Pancreas (tissue), 10 donors: ENCODE measurements at places on chromosomes 11 and 22. TPM values are rescaled to one million over a fixed set of nuclear protein-coding genes. Genes with fewer than 3 reads are reported as not detected.

Gene TAF6L
- 18.6 TPM for total RNA-seq

Gene IGLL1
- total RNA-seq, result not detected

Gene SLC17A6
- 1.3 TPM for total RNA-seq

Gene PSMC3
- total RNA-seq, result 52.7 TPM

Gene BRSK2
- total RNA-seq, result 44.2 TPM

Gene TRPM5
- total RNA-seq, result 0.88 TPM

Gene OR10A2
- not detected for total RNA-seq

Gene CNIH2
- total RNA-seq, result 2.6 TPM

Gene MMP27
- not detected for total RNA-seq

Gene OR8G1
- total RNA-seq, result not detected

Gene FGF3
- total RNA-seq, result not detected

Gene ART5
- 0.51 TPM for total RNA-seq

Gene NLRP14
- total RNA-seq, result 0.08 TPM

Gene PIWIL4
- total RNA-seq, result 4.6 TPM

Gene HBG2
- not detected for total RNA-seq

Gene XKR3
- total RNA-seq, result not detected

- no peak overlapping the region for H3K4me3 ChIP-seq
- H3K27ac ChIP-seq, result no peak overlapping the region
- no peaks in the 10 kb centered on the region for H3K4me1 ChIP-seq
- no peaks in the 10 kb centered on the region for H3K36me3 ChIP-seq
Measured at GRCh38 chr11:123518496-123519054, 88.5 kb downstream of the GRAMD1B start.

- no peak for DNase-seq
- peaks cover 20% of the 10 kb centered on the region for H3K36me3 ChIP-seq
- H3K27ac ChIP-seq, result no peak overlapping the region
- H3K4me3 ChIP-seq, result no peak overlapping the region
- H3K27me3 ChIP-seq, result no peaks in the 10 kb centered on the region
Measured at GRCh38 chr22:26463101-26463661, 20.4 kb downstream of the HPS4 start.

DNA sequence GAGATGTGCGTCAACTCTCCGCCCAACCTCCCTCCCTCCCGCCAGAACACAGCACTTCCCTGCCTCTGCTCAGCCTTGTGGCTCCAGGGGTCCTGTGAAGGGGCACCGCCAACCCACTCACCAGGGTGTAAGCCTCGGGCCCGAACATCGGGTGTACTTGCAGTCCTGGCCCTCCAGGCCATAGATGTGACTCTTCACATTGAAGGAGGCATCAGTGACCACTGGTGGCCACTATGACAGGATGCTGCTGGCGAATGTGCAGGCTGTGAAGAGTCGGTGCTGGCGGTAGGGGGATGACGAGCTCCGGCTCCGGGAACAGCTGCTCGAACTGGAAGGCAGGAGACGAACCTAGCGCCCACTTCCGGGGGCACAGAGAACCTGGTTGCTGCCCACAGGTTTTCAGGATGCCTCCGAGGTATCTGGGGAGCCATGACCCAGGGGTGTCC is 97.4 kb downstream of the MED15 start:
- no peak overlapping the region for H3K27ac ChIP-seq
- H3K4me1 ChIP-seq, result no peaks in the 10 kb centered on the region

GRCh38 chr22:24117942-24118341 is 63.3 kb upstream of the SUSD2 start:
- no peaks in the 10 kb centered on the region for H3K4me1 ChIP-seq
- no peak overlapping the region for H3K4me3 ChIP-seq
- H3K36me3 ChIP-seq, result no peaks in the 10 kb centered on the region
- no peaks in the 10 kb centered on the region for H3K27me3 ChIP-seq
- no peak overlapping the region for H3K27ac ChIP-seq

GRCh38 chr22:49765951-49766350 is 61.7 kb downstream of the BRD1 start:
- no peak overlapping the region for H3K27ac ChIP-seq
- H3K36me3 ChIP-seq, result no peaks in the 10 kb centered on the region
- no peaks in the 10 kb centered on the region for H3K27me3 ChIP-seq
- no peak overlapping the region for H3K4me3 ChIP-seq
- no peaks in the 10 kb centered on the region for H3K4me1 ChIP-seq

GRCh38 chr11:38226684-38227083 is 1628.6 kb upstream of the RAG2 start:
- DNase-seq, result no peak
- no peaks in the 10 kb centered on the region for H3K36me3 ChIP-seq
- no peaks in the 10 kb centered on the region for H3K27me3 ChIP-seq
- no peak overlapping the region for H3K4me3 ChIP-seq
- H3K4me1 ChIP-seq, result no peaks in the 10 kb centered on the region

- no peaks in the 10 kb centered on the region for H3K36me3 ChIP-seq
- H3K27ac ChIP-seq, result no peak overlapping the region
- peaks cover 12% of the 10 kb centered on the region for H3K27me3 ChIP-seq
- no peak for DNase-seq
Measured at GRCh38 chr22:43861529-43861928, 784 bp downstream of the SULT4A1 start.

GRCh38 chr11:10257478-10257877 is 36.5 kb downstream of the SBF2 start:
- H3K36me3 ChIP-seq, result no peaks in the 10 kb centered on the region
- no peak overlapping the region for H3K4me3 ChIP-seq
- H3K27me3 ChIP-seq, result no peaks in the 10 kb centered on the region
- no peak overlapping the region for H3K27ac ChIP-seq
- H3K4me1 ChIP-seq, result peaks cover 4% of the 10 kb centered on the region
- DNase-seq, result no peak

DNA sequence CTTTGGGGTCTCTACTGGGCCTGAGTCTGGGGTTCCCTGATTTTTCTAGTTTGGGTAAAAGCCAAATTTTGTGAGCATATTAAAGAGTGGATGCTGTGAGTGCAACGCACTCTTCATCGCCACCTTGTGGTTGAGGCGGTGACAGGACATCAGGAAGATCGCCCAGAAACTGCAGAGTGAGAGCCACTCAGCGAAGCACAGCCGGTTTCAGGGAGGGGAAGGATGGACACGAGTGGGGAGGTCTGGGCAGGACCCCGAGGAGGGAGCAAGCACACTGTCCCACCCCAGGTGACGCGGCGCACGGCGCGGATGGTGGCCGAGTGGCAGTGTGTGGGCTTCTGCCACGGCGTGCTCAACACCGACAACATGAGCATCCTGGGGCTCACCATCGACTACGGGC is 9.1 kb downstream of the SELENOO start:
- no peaks in the 10 kb centered on the region for H3K4me1 ChIP-seq
- no peak for DNase-seq
- no peaks in the 10 kb centered on the region for H3K27me3 ChIP-seq
- peaks cover 4% of the 10 kb centered on the region for H3K36me3 ChIP-seq
- no peak overlapping the region for H3K4me3 ChIP-seq

GRCh38 chr11:34540870-34541269 is 27.3 kb upstream of the ELF5 start:
- H3K27ac ChIP-seq, result no peak overlapping the region
- H3K4me3 ChIP-seq, result no peak overlapping the region
- no peaks in the 10 kb centered on the region for H3K27me3 ChIP-seq
- no peaks in the 10 kb centered on the region for H3K4me1 ChIP-seq
- no peaks in the 10 kb centered on the region for H3K36me3 ChIP-seq

DNA sequence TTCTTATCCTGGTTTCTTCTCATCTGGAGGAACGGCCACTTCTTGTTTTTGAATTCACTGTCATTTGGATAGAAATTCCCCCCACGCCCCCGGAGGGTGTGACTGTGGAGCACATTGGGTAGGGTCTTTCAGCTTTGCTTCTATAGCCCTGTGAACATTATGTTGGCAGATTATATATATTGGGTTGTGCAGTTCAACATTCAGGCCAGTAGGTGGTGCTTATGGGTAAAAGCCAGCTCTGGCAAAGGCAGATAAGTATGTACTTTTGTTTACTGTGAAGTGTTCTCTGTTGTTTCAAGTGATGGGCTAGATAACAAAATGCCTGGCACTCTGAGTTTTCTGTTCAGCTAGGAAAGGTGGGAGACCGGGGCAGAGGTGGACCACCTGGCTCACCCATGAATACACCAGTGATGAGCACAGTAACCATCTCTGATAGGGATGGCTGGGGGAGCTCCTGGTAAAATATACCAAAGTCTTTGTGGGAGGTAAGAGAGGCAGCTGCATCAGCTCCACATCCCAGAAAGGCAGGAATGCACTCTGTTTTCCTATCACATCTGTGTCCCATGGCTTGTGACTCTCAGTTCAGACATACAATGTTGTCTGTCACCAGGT is 1348.2 kb upstream of the RAG2 start:
- no peak for DNase-seq
- no peaks in the 10 kb centered on the region for H3K27me3 ChIP-seq
- no peak overlapping the region for H3K4me3 ChIP-seq
- H3K27ac ChIP-seq, result no peak overlapping the region
- no peaks in the 10 kb centered on the region for H3K36me3 ChIP-seq

DNA sequence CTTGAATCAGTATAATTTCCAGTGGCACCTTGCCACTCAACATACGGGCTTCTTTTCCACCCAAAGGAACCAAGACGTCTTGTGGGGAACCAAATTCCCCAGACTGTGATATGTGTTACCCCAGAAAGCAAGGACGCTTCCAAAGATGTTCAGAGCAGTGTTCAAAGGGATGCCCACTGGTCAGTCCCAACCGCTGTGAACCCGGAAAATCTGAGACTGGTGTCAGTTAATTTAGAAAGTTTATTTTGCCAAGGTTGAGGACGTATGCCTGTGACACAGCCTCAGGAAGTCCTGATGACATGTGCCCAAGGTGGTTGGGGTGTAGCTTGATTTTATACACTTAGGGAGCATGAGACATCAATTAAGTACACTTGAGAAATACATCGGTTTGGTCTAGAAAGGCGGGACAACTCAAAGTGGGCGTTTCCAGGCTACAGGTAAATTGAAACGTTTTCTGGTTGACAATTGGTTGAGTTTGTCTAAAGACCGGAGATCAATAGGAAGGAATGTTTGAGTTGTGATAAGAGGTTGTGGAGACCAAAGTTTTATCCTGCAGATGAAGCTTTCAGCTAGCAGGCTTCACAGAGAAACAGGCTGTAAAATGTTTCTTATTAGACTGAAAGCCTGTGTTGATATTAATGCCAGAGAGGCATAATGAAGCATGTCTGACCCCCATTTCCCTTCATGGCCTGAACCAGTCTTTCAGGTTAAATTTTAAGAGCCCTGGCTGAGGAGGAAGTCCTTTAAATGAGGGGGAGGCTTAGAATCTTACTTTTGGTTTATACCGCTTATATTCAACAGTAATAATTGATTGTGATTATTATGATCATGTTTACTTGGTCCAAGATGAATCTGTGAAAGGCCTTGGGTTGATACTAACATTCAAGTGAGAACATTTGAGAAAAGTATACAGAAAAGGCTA is 6.8 kb downstream of the APOL3 start:
- no peaks in the 10 kb centered on the region for H3K27me3 ChIP-seq
- no peak overlapping the region for H3K27ac ChIP-seq
- no peak overlapping the region for H3K4me3 ChIP-seq

- no peaks in the 10 kb centered on the region for H3K27me3 ChIP-seq
- no peak overlapping the region for H3K27ac ChIP-seq
- H3K4me3 ChIP-seq, result peak overlapping the region; percentile 3
- H3K4me1 ChIP-seq, result peaks cover 7% of the 10 kb centered on the region
- no peaks in the 10 kb centered on the region for H3K36me3 ChIP-seq
- no peak for DNase-seq
Measured at GRCh38 chr11:74460481-74461154, 6.7 kb downstream of the KCNE3 start.

DNA sequence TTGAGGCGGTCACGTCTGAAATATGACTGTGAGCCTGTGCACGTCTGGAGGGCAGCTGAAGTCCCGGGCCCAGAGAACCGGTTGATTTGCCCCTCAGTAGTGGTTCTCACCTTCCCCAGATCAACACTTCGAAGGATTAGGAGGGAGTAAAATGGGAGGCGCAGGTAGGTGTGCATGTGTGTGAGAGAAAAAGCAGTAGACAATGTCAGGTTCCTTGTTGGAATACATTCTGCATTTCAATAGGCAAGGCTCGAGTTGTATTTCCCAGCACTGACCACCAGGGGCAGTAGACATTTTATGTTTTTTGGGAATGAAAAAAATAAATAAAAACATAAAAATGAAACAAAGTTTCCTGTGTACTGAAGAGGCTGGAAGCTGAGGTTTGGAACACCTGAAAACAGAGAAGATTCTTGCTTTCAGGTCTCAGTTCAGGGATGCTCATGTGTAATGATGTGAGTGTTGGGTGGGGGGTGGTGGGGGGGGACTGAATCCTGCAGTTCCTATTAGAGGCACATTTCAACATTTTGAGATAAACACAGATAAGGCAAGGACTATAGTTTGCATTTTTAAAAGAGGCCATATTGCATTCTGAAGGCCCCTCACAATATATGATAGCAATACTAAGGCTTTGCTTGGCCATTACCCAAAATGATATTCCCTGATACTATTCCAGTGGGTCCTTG is 333.9 kb downstream of the CADM1 start:
- H3K4me1 ChIP-seq, result no peaks in the 10 kb centered on the region
- DNase-seq, result no peak
- H3K27ac ChIP-seq, result no peak overlapping the region
- H3K27me3 ChIP-seq, result no peaks in the 10 kb centered on the region
- H3K36me3 ChIP-seq, result no peaks in the 10 kb centered on the region
- no peak overlapping the region for H3K4me3 ChIP-seq

- no peaks in the 10 kb centered on the region for H3K36me3 ChIP-seq
- H3K4me1 ChIP-seq, result no peaks in the 10 kb centered on the region
- H3K27me3 ChIP-seq, result no peaks in the 10 kb centered on the region
- DNase-seq, result no peak
- H3K4me3 ChIP-seq, result no peak overlapping the region
Measured at GRCh38 chr11:83639995-83640758, 354.0 kb upstream of the CCDC90B start.

- H3K27ac ChIP-seq, result no peak overlapping the region
- no peaks in the 10 kb centered on the region for H3K27me3 ChIP-seq
- H3K4me1 ChIP-seq, result no peaks in the 10 kb centered on the region
- no peak overlapping the region for H3K4me3 ChIP-seq
- no peaks in the 10 kb centered on the region for H3K36me3 ChIP-seq
- DNase-seq, result no peak
Measured at GRCh38 chr22:44373234-44373633, 60.5 kb upstream of the SHISAL1 start.

DNA sequence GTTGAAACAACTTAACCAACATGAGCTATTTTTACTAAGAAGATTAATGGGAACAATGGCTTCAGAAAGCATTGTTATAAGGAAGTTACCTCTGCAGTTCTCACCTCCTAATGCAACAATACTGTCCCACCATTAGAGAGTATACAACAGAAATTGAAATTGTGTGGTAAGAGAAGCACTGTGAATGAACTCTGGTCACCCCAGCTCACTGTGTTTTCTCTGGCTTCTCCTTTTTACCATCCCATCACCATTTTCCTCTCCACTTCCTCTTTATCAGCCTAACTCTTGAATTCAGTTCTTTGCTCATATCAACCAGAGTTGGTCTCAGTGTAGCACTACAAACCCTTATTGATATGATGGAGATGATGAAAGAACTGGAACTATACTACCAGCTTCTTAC is 138.0 kb upstream of the POU2AF2 start:
- no peak overlapping the region for H3K27ac ChIP-seq
- no peak overlapping the region for H3K4me3 ChIP-seq
- H3K36me3 ChIP-seq, result no peaks in the 10 kb centered on the region
- H3K27me3 ChIP-seq, result no peaks in the 10 kb centered on the region
- DNase-seq, result no peak

GRCh38 chr11:6979365-6979764 is 40.8 kb downstream of the ZNF214 start:
- no peaks in the 10 kb centered on the region for H3K27me3 ChIP-seq
- H3K4me3 ChIP-seq, result no peak overlapping the region
- H3K36me3 ChIP-seq, result no peaks in the 10 kb centered on the region

GRCh38 chr11:133724116-133724515 is 121.2 kb downstream of the SPATA19 start:
- no peaks in the 10 kb centered on the region for H3K27me3 ChIP-seq
- H3K4me3 ChIP-seq, result no peak overlapping the region
- no peaks in the 10 kb centered on the region for H3K4me1 ChIP-seq
- no peak for DNase-seq
- no peaks in the 10 kb centered on the region for H3K36me3 ChIP-seq
